Muscle of arm (tissue), 14 donors: ENCODE measurements at places on chromosomes 1 and 21. TPM values are rescaled to one million over a fixed set of nuclear protein-coding genes. Genes with fewer than 3 reads are reported as not detected.

- DNase-seq: no peak
Measured at GRCh38 chr1:38433084-38433722, 386.6 kb upstream of the POU3F1 start.

DNA sequence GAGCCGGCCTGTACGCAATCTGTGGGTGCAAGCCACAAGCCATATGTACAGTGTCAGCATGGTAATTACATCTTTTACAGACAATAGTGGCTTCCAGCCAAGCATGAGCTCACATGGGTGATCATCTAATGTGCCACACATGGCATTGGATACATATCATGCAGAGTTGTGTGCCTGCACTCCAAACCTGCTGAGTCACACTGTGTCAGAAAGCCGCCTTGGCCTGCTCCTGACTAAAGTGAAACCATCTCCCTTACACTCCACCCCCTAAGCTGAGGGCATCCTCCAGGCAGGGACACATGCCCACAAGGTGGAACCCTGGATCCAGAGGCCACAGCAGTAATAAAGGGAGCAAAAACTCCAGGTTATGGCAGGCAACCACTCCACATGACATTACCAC, 72.5 kb downstream of the KCNT2 start:
- DNase-seq: no peak

The PDPN gene
- 31.7 TPM for polyA plus RNA-seq

- DNase-seq: no peak
Measured at GRCh38 chr1:14815175-14815877, 216.8 kb downstream of the KAZN start.

DNA sequence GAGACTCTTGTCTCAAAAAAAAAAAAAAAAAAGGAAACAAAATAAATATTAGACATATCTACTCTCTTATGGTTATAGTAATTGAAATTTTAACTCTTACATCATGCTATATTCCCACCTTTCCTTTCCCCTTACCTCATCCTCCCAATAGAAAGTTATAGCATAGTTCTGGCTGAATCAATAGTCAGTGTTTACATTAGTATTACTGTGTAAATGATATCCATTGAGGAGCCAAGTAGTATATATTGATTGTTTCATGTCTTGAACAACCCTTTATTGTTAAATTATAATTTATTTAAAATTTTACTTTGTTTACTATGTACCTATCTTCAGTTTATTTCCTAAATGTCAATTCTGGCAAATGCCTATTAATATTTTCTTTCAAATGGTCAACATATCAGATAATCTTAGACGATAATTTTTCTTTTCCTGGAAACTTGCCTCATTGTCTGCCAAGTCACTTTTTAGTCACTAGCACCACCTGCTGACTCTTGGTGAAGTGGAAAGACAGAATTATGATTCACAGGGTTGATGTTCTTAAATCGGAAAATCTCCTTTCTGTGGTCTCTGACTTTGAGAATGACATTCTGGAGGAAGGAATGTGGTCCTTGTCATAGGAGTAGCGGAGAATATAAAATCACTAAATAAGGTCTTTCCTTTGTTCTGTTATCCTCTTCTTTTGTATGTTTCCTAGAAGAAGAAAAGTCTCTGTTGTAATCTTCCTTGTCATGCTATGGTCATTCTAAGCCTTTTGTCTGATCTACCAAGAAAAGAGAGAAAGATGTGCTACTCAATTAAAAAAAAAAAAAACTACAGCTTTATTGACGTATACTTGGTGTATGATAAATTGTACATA, 8.6 kb downstream of the HJV start:
- DNase-seq: peak; percentile 77

The PAPPA2 gene
- not detected for polyA plus RNA-seq

The CGN gene
- polyA plus RNA-seq: 0.90 TPM

DNA sequence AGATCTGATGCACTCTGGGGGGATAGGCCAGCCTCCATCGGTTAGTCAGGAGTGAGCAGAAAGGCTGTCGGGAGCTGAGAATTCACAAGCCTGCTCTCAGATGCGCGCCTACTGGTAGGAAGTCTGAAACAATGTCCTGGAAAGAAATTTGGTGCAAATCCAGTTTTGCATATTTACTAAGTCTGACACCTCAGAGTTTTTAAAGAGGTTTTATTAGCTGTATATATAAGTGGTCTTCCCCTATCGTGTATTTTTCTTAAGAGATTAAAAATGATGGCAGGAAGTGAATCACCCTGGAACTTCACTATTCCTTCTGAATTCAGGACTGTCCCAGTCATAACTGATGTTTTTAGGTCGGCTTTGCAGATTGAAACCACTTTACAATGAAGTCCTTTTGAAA, 99.8 kb upstream of the C1orf105 start:
- DNase-seq: no peak

GRCh38 chr1:147463022-147463421, 78.3 kb upstream of the BCL9 start:
- no peak for DNase-seq

DNA sequence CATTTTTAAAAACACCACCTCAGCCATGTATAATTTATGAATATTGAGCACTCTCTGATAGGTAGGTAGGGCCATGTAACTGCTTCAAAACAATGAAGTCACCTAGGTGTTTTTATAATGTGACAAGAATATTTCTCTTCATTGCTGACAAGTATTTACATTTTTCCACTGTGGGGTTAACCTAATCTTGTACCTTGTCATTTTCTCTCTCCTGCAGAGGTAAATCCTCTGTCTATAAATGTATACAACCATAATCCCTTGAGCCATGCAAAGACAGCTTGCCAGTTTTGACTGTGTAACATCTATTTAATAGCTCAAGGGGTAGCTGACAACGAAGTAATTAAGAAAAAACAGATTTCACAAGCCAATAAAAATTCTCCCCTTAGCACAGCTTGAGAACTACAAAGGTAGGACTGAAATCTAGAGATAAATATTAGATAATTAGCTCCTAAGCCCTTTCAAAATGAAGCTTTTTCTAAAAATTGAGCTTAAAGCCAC, 137.6 kb upstream of the POGK start:
- no peak for DNase-seq

GRCh38 chr1:3774276-3774945, 1.9 kb downstream of the SMIM1 start:
- no peak for DNase-seq

- DNase-seq: no peak
Measured at GRCh38 chr1:200861937-200862647, 10.7 kb upstream of the GPR25 start.

The TRIM58 gene
- polyA plus RNA-seq: 4.0 TPM

DNA sequence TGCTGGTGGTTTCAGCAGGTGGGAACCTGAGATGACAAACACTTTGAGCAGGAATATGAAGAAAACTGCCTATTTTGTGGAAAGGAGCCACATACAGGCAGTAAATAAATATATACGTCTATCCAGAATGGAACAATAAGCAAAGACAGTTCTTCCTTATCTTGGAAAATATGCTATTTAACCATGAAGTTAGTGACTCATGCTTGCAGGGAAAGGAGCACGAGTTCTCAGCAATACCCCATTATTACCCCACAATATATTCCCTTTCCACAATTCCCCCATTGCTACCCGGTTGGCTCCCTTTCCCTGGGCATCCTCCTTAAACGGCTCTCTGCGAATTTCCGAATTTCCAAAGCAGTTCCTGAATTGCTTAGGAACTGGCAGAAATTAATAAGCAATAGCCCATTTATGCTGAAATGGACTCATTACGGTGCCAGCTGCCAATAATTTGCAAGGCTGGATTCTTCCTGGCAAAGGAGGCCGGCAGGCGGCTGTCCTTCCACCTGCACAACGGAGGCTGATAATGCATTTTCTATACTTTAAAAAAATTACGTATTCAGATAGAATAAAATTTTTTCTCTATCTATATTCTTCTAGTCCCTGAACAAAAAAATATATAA, 65.4 kb downstream of the TIAM1 start:
- no peak for DNase-seq

The DAB1 gene
- 2.9 TPM for polyA plus RNA-seq

- DNase-seq: peak; percentile 56
Measured at GRCh38 chr1:183180634-183181056, 5.4 kb upstream of the LAMC2 start.

GRCh38 chr1:33369081-33369480, 48.2 kb upstream of the A3GALT2 start:
- no peak for DNase-seq
